ENCODE measurements at places on chromosomes 12 and 14.

- DNase-seq = peak; percentile 76
Observed at GRCh38 chr12:40107098-40107802, 1.4 kb upstream of the SLC2A13 start.

- DNase-seq = peak; percentile 2
Observed at GRCh38 chr14:81193924-81194633, 26.7 kb downstream of the GTF2A1 start.

GRCh38 chr12:105587237-105587636 is 256.7 kb downstream of the C12orf75 start:
- no peak for DNase-seq

DNA sequence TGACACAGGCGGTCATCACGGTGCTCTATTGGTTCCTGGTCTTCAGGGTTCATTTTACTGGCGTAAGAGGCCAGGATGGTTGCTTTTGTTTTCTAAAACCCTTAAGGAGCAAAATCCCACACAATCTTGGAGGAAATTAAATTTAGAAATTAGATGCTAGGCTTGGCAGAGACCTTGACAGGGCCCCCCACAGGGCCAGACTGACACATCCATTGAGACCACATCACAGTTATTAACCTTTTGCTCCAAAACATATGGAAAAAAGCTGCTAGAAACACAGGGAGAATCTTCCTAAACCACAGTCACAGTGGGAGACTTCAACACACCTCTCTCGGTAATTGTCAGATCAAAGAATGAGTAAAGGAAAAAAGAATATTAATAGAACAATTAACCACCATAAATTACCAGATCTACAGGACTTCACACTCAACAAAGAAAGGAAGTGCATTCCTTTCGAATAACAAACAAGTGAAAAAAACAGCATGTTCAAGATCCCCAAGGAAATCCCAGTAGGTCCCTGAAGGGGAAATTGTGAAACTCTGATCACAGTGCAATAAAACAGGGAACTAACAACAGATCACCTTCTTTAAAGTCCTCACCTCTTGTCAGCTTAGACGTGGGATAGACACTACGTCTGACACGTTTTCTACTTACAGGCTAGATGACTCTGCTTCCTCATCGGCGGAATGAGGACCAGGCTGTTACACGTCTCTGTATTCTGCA is 40.2 kb upstream of the TMEM179 start:
- DNase-seq = no peak

DNA sequence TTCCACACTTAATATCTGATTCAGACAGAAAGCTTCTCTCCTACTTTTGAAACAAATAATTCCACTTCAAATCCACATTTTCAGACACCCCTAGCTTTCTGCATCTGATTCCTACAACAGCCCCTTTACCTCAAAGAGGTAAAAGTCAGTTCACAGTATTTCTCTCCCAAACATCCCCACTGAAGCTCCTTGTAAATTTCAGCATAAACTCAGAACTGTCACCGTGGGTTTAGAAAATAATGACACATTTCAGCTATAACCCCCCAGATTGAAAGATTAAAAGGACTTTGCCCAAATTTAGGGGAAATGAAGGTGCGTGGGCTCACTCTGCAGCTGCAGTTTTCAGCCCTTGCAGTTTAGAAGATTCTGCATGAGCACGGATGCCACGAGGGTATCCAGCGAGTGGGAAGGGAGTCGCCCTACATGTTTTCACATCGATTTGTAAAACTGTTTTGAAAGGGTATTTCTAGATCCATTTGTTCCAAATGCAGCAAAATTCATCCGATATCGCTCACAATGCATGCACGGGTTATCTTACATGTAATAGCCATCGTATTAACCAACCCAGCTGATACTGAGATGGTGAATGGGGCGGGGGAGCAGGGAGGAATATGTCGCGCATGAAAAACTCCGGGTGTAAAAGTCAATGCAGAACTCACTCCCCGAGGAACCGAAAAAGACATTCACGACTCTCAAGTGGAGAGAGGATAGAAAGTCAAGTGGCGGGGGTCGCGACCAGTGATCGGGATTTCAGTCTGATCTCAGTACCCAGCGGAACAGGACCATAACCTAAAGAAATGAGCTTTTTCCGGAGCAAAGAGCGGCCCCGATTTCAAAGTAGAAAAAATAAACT is 5.0 kb upstream of the CCND2 start:
- DNase-seq = no peak

DNA sequence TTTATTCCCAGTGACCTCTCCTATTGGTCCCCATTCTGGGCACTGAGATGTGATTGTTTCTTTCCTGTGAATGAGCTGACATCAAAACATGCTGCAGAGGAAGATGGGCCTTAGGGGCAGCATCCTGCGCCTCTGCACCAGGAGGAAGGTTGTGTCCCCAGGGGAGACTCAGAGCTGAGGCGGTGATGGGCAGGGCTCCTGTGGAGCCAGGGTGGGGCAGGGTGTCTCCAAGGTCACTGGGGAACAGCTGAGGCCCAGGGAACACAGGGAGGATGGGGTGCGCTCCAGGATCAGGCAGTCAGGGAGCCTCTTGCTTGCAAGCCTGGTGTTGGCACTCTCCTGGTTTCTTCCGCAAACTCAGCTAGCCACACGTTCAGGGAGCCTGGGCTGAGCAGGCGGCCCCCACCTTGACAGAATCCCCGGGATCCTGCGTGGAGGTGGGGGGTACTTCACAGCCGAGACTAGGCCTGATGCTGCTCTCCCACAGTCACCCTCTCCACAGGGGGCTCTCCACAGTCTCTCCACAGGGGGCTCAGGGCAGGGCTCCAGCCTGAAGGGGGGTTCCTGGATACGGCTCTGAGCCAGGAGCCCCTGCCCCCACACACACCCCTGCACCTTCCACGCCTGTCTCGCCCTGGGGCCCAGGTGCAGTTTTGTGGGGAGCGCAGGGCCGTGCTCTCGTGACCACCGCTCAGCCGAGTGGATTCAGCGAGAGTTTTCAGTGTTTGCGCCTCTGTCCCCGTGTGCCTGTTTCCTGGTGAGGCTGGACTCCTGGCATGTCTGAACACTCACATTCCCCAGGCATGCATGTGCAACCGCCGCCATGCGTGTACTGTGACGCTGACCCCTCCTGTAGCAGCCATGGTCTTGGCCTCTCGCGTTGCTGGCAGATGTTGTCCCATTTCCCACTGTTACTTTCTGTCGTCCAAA is 264.7 kb downstream of the SEC23A start:
- no peak for DNase-seq

- no peak for DNase-seq
Observed at GRCh38 chr12:11075642-11076041, 13.5 kb upstream of the TAS2R46 start.

GRCh38 chr14:82647088-82647810 is 1113.6 kb upstream of the SEL1L start:
- DNase-seq = no peak

- DNase-seq = no peak
Observed at GRCh38 chr14:91599994-91600393, 89.9 kb upstream of the PPP4R3A start.

- DNase-seq = no peak
Observed at GRCh38 chr12:115004470-115005146, 320.6 kb upstream of the TBX3 start.

- DNase-seq = peak; percentile 71
Observed at GRCh38 chr12:53984901-53985691, at the start of gene HOXC10. HOXC10 (plus strand) TSS chr12:53985146; CDS start chr12:53985260, 114 bp downstream.

DNA sequence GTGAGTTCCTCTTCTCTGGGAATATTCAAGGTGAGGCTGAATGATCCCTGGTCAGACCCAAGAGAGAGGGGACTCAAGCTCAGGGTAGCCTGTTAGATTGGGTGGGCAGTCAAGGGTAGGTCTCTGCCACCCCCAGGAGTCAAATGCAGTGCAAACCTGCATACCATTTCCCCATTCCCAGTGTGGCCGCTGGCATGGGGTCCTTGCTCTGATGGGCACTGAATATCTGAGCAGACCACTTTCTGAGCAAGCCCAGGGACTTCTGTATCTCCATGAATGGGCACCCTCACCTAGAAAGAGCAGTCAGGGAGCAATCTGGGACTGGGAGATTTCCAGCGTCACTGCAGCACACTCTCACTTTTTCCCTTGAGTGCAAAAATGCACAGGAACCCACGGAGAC is 573.7 kb downstream of the BCL11B start:
- DNase-seq = no peak
